CD4-positive, alpha-beta T cell treated with Interleukin-15 for 1 hour (primary cell): ENCODE measurements at places on chromosomes 5 and 9.

DNA sequence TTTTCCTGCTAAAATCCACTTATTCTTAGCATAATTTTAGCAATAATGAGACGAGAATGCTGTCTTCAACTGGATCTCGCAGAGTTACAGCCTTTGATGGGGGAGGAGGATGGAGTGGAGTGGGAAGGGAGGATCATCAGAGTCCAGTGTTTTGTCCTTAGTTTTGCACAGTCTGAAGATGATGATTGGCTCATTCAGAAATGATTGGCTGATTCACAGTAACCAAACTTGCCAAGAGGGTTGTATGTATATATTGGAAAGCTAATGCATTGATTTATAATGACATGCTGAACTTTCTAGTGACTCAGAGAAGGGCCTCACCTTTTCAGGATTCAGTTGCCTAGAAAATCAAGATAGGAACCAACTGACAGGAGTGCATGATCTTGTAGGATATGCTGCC is 448.0 kb downstream of the CCDC171 start:
- no peak for DNase-seq

DNA sequence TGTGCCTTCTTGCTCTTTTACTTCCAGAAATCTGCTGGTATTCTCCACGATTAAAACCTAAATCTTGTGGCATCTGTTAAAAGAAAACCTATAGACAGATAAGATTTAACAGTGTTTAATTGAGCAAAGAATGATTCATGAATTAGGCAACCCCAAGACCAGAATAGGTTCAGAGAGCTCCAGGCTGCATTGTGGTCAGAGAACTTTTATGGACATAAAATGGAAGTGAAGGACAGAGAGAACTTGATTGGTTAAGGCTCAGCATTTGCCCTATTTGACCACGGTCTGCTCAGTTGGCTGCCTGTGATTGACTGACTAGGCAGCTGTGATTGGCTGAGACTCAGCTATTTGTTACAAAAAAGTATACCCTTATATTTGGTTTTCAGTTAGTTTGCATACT is 10.4 kb upstream of the SLC36A2 start:
- DNase-seq = no peak

DNA sequence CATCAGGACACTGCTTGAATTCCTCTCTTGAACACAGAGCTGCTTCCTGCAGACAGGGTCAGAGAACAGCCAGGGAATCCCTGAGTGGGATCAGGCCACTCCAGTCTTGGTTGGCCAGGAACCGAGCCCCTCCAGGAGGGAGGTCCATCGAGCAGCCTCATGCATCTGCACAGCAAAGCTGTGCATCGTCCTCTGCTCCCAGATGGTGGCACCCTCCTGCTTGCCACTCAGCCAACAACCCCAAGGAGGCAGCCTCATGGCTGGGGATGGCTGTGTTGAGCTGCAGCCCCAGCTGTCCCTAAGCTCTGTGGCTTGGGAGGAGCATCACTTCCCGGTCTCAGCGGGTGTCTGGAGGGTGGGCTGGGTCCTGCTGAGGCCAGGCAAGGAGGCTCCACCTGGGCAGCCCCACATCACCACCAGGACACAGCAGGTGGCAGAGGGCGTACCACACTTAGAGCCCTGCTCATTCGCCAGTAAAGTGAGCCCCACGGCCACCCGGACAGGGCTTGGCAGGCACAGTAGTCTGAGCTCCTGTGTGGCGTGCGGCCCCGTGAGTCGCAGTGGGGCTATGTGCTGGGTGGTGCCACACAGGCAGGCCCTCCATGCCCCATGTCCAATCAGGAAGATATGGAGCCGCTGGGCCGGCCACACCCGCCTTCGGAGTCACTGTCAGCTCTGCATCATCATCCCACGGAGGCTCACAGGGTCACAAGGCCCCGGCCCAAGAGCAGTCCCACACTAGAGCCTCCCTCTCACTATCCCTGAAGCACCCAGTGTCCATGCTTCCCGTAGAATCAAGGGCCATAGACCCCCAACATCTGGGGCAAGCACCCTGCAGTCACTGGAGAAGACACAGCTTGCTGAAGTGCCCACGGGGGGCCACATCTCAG is 11.9 kb downstream of the LPCAT1 start:
- DNase-seq = peak; percentile 17

DNA sequence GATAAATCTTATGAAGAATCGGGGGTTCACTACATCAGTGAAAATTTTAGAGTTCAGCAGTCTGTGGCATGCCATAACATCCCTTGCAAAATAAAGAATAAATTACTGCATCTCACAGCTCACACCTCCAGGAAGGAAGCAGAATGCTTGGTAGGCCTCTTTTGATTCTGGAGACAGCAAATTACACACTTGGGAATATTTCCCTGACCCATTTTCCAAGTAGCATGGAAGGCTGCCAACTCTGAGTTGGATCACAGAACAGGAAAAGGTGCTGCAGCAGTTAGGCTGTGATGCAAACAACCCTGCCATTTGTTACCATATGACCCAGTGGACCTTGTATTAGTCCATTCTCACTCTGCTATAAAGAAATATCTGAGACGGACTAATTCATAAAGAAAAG is 293.5 kb downstream of the ASTN2 start:
- no peak for DNase-seq

- DNase-seq = no peak
Measured at GRCh38 chr5:123997462-123998215, 485.7 kb downstream of the CSNK1G3 start.

GRCh38 chr9:114836769-114837168 is 30.9 kb upstream of the TNFSF15 start:
- DNase-seq = no peak

- DNase-seq = no peak
Measured at GRCh38 chr5:59296317-59297264, 596.9 kb downstream of the PDE4D start.

DNA sequence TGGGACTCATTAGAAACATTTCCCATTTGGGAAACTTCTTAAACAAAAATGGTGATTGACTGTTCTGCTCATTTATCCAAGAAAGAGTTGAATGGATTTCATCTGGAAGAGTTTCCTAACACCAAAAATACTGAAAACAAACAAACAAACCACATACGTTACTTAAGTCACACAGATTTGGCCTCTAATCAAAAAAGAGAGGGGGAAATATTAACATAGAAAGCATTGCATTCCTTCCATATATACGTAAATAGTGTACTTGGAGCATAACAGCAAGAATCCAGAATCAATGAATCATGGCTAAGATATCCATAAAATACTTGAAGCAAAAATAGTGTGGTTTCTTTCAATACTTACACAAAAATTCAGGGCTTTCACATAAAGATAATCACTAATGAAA is 189.8 kb upstream of the MAP3K1 start:
- DNase-seq = no peak

- DNase-seq = peak; percentile 43
Measured at GRCh38 chr9:128254855-128255759, 20.7 kb downstream of the GOLGA2 start.

GRCh38 chr5:80255431-80255810 is 427 bp downstream of the SERINC5 start:
- DNase-seq = no peak

DNA sequence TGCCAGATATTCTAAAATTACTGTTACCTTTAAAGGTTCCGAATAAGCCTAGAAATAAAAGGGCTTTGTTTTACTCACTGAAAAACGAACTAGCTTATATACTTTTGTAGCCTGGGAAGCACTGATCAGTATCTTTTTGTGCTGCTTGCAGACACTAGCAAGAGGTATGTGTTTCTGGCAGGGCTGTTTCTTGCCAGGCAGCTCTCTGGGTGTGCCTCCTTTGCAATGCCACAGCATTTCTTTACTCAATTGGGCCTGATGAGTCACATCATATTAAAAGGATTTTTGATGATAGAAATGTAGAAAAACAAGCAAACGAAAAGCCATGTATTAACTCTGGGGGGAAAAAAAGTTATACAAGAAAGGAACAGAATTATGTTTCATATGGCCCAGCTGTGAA is 35.6 kb downstream of the CD180 start:
- DNase-seq = peak; percentile 51

DNA sequence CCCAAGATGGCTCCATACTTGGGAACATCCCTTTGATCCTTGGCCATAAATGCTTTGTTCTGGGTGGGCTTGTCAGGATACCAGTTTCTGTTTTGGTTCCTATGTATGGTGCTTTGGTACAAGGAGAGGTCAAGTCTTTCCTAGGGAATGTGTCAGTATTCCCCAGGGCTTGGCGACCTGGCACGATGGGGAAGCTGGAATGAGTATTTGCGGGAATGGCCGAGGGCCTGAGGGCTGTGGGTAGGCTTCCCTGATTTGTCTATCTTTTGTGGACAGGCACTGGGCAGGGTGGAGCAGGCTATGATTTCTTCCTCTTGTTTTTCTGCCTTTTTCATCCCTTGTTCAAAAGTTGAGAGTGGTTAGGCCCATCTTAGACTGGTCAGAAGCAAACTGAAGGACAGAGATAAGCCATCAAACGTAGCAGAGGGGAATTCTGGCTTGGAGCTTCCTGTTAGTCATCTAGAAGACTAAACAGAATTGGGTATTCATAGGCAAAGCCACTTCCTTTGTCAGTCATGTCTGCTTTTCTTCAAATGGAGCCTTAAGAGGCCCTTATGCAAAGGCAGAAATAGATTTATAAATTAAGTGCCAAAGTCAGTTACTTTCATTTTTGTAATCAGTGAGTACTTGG is 13.7 kb downstream of the DOCK2 start:
- no peak for DNase-seq

DNA sequence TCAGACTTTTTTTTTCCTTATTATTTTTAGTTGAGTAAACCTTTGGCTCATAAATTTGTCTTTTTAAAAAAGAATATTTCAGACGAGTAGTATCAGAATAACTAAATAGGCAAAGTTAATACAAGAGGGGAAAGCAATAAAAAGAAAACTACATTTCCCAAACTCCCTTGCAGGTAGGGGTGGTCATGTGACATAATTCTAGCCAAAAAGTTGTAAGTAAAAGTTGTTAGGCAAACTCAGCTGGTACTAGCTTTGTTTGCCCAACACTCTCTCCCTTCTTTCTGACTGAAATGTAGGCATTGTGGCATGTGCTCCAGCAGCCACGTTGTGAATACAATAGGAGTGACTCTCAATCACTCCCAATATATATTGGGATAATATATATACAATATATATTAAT is 20.9 kb downstream of the GIN1 start:
- DNase-seq = no peak

GRCh38 chr9:136847088-136847825 is 2.0 kb upstream of the PHPT1 start:
- no peak for DNase-seq

DNA sequence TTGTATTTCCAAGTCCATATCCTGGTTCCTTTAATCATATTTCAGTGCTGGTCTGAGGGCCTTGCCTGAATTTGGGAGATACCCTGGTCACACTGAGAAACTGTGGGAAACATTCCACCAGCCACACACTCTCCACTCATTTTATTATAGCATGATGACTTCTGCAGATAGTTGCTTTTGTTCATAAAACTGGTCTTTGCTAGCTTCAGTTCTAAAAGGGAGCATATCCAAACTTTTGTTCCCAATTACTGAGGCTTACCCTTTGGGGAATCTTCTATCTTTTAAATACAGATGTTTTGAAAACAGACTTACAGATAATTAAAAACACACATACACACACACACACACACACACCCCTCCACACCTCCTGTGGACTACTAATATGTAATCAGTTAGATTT is 21.0 kb downstream of the DMGDH start:
- DNase-seq = no peak

DNA sequence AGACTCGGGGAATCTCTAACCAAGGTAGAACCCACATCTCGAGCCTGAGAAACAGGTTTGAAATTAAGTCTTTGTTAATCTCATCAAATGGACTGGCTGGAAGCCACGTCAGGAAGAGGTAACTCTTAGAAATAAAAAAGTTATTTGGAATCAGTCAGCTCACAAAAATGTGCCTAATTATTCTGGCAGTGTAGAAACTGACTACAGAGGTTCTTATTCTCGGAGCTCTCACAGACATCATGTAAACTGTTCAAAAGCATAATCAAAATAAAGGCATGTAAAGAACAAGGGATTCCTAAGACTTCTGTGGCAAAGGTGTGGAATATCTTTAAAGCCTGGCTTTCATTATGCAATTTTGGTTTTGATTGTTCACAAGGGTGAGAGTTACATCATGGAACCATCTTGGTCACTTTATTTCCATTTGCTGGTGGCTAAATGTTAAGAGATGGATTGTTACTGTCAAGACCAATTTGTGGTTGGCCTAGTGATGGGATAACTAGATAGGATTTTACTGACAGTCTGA is 85.1 kb downstream of the OTULIN start:
- DNase-seq = no peak

GRCh38 chr9:129719135-129719534 is 33.7 kb downstream of the PTGES start:
- no peak for DNase-seq

GRCh38 chr9:133934482-133935232 is 57.5 kb downstream of the VAV2 start:
- no peak for DNase-seq

DNA sequence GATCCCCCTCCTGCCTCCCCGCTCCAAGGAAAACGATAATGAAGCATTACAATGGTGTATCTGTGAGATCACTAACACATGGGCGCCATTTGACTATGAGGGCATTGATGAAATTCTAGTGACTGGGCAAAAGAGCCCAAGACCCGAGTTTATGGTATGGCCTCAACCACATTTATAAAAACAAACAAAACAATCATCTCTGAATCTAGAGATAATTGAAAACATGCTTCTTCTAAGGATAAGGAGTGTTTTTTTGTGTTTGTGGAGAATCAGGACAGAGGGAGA is 100.9 kb upstream of the SEMA6A start:
- DNase-seq = no peak

DNA sequence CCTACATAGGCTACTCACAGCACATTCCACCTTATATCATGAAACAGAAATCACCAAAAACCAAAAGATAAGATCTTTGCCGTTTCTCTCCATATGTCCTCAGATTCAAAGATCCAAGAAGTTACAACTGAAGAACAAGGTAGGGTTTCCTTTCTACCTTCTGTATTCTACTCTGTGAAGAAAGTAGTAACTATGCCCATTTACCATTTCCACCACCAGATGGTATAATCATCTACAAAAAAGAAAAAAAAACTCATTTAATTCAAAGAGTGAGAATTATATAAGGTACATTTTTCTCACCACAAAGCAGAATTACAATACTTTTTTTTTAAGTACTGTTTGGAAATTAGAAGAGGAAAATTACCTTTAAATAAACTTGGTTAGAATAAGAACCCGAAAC is 172.6 kb upstream of the PTGER4 start:
- no peak for DNase-seq

GRCh38 chr5:64671678-64672077 is 18.6 kb upstream of the SHISAL2B start:
- no peak for DNase-seq

- no peak for DNase-seq
Measured at GRCh38 chr5:91469517-91470165, 86.5 kb upstream of the ARRDC3 start.
